M059J (cell line): ENCODE measurements at places on chromosomes 6 and 20. TPM values are rescaled to one million over a fixed set of nuclear protein-coding genes. Genes with fewer than 3 reads are reported as not detected.

GRCh38 chr20:23870461-23870860, 9.1 kb downstream of the CST5 start:
- no peak for DNase-seq

DNA sequence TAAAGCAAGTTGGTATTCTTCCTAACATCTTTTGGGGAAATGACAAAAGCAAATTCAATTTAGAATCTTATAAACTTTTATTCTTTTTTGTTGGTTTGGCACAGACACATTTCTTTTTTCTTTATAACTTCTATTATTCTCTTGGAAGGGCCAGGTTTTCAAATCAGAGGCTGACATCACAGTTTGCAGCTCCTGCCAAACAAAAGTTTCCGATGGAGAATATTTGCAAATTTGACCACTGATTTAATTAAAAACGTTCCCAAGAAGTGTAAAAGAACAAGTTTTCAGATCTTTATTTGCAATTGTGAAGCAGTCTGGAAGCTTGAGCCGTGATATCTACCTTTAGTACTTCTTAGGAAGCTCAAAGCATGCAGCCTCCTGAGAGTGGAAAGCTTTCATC, 53.8 kb upstream of the CD83 start:
- no peak for DNase-seq

DNA sequence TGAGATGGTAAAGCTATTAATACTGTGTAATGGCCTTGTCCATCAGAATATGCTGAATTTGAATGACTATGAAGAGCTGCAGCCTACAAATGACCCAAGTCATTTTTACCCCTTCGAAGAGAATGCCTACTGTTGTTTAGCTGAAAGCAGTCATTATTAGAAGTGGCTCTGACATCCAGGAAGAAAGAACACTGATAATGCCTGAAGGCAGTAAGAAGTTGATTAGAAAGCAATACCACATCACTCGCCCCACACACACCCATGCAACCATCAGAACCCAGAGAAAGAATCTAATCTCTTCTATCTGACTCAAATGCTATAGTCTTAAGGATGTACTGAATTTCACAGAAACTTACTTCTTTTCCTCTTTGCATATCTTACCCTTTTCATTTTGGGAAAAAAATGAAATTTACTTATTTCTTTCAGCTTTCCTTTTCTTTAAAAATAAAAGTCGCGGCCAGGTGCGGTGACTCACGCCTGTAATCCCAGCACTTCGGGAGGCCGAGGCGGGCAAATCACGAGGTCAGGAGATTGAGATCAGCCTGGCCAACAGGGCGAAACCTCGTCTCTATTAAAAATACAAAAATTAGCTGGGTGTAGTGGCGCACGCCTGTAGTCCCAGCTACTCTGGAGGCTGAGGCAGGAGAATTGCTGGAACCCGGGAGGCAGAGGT, 61.0 kb downstream of the ARHGAP18 start:
- DNase-seq = no peak

DNA sequence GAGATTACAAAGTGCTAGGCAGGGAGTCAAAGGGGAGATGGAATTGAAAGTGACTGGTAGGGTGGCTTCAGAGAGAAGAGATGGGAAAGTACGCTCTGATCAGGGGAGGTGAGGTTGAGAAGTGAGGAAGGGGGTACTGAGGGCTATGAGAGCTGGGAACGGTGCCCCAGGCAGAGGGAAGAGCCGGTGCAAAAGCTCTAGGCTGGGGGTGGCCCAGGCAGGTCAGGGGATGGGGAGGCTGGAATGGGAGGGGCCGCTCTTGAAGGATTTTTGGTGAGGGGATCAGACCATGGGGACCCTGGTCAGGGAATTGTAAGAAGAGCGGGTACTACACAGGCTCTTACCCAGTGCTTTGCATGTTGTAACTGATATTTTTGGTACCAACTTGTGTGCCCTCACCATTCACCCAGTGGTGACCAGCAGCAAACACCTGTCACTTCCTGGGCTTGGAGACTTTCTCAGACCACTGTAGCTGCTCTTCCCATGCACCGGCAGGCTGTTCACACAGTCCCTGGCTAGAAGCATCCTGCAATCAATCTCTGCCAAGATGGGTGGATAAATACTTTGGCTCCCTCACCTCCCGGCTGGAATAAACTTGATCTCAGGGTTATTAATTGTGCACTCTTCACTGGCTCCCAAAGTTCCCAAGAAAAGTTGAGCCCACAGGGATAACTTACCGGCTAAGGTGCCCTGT, 24.0 kb downstream of the PCK1 start:
- no peak for DNase-seq

GRCh38 chr6:11275598-11275997, 43.1 kb upstream of the NEDD9 start:
- DNase-seq = no peak

The SIRPA gene
- 25.1 and 42.4 TPM in 2 replicates for total RNA-seq

The BPIFB4 gene
- not detected in 2 replicates for total RNA-seq
